ENCODE measurements at places on chromosomes 6 and 20.

DNA sequence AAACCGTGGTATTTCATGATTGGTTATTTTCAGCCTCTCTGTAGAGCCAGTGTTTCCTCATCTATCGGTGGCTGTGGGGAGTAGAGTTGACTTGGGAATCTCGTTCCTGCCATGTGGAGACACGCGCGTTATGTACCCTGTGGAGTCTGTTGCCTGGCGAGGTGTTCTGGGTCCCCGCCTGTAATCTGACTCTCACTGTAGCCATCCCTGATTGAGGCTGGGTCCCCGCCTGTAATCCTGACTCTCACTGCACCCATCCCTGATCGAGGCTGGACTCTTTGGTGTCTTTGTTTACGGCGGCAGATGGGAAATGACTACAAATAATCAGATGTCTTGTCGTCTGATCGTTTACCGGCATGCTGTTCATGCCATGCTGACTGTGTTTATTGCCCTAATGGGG lies 153.9 kb downstream of the DTNBP1 start:
- no peak for DNase-seq

DNA sequence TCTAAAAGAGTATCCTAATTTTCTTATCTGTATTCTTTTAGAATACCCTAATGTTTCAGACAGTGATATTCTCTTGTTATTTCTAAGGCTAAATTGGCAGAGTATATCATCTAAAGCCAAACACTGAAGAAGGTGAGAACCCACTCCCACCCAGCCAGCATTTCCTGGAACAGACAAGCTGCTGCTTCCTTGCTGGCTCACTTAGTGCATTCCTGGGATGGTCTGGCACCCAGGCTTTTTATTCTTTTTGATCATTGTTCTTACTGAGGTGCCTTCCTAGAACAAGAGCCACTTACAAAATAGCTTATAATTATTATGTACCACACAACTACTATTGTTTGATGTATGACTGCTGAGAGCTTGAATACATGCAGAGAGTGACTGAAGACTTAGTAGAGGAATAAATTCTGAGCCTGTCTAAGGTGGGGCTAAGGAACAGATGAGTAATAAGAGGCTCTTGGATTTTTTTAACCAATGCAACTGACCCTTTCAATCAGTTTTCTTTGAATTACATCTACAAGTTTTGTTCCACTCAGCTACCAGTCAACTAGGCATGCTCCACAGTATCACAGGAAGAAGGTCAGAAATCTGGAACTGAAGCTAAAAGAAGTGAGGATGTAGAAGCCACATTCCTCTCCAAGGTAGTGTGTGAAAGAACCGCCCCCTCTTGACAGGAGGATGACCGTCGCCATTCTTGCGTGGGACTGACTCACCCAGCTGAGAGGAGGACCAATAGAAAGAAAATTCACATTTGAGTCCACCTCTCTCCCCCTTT lies 30.1 kb downstream of the PRPH2 start:
- no peak for DNase-seq

GRCh38 chr20:63628246-63628975 lies 1.5 kb upstream of the GMEB2 start:
- DNase-seq: no peak

GRCh38 chr6:29112135-29112534 lies 4.3 kb downstream of the OR2J3 start:
- no peak for DNase-seq

DNA sequence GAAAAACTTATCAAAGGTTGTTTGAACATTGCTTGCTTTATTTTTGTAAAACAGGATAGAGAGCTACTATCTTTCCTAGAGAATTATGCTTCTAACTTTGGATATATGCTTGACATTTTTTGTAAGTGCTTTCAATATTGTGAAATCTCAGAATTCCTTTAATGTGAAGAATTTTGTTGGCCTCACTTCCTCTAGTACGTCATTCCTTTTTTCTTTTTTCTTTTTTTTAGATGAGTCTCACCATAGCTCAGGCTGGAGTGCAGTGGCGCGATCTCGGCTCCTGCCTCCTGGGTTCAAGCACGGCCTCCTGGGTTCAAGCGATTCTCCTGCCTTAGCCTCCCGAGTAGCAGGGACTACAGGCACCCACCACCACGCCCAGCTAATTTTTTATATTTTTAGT lies 668.1 kb downstream of the RFPL4B start:
- DNase-seq: no peak

GRCh38 chr20:17343656-17344452 lies 117.0 kb downstream of the PCSK2 start:
- no peak for DNase-seq

GRCh38 chr6:85614780-85615179 lies 21.1 kb upstream of the SNX14 start:
- no peak for DNase-seq

GRCh38 chr6:90290811-90291420 lies 5.7 kb downstream of the BACH2 start:
- DNase-seq: no peak

- DNase-seq: no peak
These were observed 9.7 kb downstream of the PTCHD4 start for GRCh38 chr6:48101290-48101689.

GRCh38 chr6:30615219-30615957 lies 1.7 kb downstream of the PPP1R10 start:
- peak; percentile 19 for DNase-seq

DNA sequence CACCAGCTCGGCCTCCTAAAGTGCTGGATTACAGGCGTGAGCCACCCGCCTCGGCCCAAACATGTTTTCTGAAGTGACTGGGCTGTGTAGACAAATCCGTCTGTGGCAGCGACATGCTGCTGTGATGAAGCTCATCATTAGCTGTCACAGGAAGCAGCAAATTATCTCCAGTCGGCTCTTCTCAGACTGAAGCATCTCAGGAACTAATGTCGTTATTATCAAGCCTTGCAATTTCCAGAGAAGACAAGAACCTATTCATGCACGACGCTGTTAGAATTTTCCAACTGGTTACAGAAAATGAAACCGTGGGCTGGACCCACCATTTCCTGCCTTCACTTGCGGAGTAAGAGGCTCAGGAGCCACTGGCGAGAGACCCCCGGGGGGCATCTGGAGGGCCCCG lies 17.1 kb upstream of the NTSR1 start:
- no peak for DNase-seq

DNA sequence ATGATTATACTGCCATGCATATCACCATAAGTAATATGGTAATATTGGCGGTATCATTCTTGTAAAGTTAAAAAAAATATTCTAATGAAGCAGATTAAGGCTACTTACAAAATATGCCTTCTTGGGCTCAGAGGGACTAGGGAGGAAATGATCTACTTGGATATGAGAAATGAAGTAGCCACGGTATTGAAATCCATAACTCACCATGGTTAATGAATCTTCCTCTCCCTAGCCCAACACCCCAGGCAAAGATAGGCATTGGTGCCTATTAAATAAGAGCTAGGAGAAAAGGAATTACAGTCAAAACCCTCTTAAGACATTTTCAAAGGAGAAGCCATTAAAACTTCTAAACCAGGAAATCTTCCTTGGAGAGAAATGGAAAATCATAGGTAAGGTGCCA lies 280.5 kb downstream of the TFAP2B start:
- DNase-seq: no peak

DNA sequence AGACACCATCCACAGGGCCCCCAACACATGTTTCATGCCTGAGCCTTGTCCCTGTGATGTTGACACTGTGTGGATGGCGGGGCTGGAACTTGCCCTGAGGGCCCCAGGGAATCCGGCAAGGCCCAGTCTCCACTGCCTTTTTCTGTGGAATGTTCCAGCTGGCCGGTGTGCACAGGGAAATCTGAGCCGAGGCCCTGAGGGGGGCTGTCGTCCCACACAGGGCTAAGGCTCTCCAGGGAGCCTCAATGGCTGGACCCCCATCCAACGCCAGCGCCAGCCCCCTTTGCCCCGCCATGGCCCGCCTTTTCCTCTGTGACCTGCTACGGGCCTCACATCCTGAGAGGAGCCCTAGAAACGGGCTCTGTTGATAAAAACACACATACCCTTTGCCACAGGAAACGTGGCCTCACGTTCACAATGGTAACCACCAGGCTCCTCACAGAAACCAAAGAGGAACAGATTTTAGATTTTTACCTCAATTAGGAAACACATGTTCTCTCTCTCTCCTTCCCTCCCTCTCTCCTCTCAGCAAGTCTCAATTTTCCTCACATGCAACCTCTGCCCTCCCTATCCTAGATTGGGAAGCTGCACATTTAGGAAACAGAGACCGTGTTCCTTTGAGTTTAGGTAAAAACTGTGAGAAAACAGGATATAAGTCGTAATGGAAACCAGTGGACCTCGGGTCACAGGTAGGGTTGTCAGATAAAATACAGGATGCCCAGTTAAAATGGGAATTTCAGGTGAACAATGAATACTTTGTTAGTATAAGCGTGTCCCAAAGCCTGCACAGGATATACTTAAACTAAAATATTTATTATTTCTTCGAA lies 13.7 kb upstream of the ZNF831 start:
- DNase-seq: peak; percentile 64

DNA sequence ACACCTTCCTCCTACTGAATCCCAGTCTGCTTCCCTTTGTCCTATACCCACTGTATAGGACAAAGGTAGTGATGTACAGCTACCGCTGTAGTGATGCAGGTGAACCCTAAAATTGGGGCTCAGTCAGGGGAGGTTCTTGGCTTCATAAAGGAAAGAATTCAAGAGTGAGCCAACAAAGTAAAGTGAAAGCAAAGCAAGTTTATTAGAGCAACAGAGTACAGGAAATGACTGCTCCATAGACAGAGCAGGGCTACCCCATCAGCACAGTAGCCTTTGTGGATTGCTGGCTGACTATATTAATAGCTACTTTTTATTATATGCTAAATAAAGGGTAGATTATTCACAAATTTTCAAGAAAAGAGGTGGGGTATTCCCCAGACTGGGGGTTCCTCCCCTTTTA lies 3.3 kb upstream of the C20orf202 start:
- DNase-seq: no peak

DNA sequence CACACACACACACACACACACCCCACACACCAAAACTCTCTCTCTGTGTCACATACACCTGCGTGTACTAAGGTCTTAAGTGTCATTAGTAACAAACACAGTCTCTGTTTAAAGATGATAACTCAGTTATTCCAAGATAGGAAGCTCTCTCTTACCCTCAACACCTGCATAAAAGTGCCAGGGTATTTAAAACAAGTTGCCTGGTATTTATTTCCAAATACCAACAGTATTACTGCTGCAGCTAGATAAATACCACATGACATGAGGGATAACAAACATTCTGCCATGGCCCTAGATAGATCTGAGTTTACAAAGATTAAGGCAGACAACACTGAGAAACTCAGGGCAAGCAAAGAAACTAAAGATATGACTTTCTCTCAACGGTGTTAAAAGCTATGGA lies 118.5 kb downstream of the SIM1 start:
- DNase-seq: no peak

- peak; percentile 52 for DNase-seq
These were observed 45.1 kb downstream of the NOL4L start for GRCh38 chr20:32539817-32540675.

- DNase-seq: no peak
These were observed 701.6 kb downstream of the RFPL4B start for GRCh38 chr6:113048741-113049140.
